NCI-H446 (cell line): ENCODE measurements at places on chromosomes 2 and 18.

- DNase-seq, result peak; percentile 79
These were observed 24.6 kb downstream of the DYTN start for GRCh38 chr2:206693399-206694137.

DNA sequence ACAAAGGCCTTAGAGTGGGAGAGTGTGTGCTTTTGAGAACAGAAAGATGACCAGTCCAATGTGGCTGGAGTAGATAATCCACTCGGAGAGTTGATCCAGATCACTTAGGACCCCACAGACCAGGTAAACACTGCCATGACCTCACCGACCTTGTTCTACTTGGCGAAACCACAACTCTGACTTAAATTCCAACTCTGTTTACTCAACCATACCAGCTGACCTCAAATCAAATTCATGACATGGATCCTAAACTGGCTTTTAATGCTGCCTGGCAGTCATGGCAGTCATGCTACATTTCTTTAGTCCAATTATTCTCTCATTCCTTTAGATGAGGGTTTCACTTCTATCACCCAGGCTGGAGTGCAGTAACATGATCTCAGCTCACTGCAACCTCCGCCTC, 347.1 kb upstream of the FAM98A start:
- no peak for DNase-seq

DNA sequence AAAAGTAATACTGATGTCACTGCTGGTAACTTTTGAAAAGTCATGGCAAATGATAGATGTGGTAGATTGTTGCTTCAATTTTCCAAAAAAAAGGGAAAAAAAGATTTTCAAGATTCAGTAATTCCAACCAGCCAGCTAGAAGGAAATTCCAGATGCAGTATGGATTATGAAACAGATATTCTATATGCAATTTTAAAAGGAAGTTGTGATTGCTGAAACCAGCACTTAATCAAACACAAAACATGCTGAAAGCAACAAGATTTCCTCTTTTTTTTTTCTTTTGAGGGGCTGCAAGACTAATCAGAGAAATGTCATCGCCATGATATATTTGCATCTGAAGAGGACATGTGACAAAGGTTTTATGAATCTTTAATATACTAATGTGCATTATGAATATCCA, 5.1 kb upstream of the HNMT start:
- no peak for DNase-seq

GRCh38 chr2:198293281-198293680, 488.9 kb downstream of the PLCL1 start:
- no peak for DNase-seq

- no peak for DNase-seq
These were observed 138.6 kb upstream of the SIX3 start for GRCh38 chr2:44802777-44803424.

DNA sequence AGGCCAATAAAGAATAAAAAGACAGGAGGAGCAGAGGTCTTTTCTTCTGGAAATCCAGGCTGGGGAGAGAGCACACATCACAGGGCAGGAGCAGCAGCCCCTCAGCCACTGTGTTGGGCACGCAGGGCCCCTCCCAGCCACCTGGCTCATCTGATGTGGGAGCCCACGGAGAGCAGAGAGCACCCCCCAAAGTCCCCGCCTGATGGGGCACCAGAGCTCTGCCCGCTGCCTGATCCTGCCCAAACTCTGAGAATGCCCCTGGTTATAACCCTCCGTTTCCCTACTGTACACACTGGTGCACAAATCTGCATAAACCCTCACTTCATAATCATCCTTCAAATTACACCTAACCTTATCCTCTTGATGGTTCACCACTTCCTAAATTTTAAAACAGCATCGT, 111.3 kb downstream of the HDAC4 start:
- no peak for DNase-seq

DNA sequence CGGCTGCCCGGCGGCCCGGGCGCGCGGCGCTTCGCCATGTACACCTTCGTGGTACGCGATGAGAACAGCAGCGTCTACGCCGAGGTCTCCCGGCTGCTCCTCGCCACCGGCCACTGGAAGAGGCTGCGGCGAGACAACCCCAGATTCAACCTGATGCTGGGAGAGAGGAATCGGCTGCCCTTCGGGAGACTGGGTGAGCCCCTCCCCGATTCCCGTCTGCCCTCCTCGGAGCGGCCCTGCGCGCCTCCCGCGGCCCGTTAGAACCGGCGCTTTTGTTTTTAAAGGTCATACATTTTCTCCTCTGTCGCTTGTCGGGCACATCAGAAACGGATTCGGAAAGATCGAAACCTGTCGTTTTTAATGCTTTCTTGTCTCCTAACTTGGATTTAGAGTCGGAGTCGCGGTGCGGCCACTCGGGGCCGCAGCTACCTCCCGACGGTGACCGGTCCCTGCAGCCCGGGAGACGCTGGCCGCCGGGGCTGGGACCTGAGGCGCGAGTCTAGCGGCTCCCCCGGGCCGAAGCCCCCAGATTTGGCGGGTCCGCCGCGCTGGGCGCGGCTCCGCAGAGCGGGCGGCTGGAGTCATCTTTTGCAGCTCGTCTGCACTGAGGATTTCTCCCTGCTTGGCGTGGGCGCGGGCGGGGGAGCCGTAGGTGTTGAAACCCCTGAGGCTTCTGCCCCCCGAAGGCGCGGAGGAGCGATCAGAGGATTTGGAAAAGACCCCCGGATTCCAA, 519 bp downstream of the TTL start:
- DNase-seq, result peak; percentile 24

- DNase-seq, result no peak
These were observed 13.4 kb upstream of the SEMA4C start for GRCh38 chr2:96883306-96883705.

DNA sequence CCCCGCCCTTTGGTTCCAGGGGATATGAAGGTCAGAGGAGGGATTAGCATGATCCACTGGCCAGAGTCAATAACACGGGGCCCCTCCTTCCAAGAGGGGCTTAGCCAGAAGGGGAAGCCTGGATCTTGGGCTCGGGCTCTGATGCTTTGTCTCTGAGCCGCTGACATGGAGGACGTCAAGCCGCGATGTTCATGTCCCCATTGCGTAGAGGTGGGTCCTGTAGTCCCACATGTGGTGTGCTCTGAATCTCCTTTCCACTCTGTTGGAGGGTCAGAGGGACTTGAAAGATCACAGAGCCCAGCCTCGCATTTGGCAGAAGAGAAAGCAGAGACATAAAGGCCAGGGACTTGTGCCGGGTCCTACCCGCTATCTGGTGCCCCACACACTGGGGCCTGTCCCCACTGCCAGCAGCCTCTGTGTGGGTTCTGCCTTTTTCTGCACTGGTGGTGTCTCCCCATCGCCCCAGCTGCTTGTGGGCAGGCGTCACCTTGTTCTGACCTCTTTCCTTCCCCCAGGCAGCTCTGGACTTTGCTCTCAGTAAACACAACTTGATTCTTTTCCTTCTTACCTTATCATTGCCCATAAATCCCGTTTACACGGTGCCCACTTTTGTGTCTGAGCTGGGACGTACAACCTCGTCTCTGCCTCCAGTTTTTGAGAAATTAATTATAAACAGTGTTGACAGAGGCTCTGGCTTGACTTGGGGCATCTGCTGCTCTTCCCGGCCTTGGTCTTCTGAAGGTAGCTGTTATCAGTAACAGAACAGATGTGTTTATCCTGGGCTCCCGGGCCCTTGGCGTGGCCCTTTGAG, 48.8 kb downstream of the SH3BP4 start:
- no peak for DNase-seq

DNA sequence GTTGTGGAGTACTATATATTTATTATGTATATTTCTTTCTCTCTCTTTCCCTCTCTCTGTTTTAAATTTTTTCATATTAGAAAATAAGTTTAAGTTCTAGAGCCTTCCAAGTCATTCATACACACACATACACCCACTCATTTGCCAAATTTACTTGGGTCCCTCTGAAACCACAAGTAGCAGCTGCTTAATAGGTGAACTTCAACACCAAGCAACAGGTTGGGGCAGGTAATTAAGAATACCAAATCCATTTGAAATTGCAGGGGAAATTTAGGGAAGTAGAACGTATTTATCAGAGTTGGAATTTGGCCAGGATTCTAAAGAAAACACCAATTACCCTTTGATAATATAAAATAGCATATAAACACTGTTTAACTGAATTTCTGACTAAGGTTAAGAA, 75.0 kb upstream of the RBBP8 start:
- no peak for DNase-seq

- peak; percentile 49 for DNase-seq
These were observed 13.0 kb downstream of the ANTXR1 start for GRCh38 chr2:69026026-69026425.

DNA sequence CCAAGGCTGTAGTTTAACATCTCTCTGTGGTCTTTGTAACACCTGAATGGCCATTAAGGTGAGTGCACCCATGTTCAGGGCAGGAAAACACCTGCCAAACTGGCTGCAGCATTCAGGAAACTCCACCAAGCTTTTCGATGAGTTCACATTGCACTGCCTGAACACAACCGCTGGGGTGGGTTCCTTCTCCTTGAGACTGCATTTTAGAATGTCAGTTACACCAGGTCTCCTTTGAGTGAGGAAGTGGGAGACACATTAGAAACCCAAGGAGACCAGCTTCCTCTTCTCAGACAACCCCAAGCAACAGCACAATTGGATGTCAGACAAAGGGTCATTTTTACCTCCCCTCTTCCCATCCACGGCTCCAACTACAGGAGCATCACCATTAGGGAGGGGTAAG, 35.2 kb downstream of the CYRIA start:
- DNase-seq, result no peak

DNA sequence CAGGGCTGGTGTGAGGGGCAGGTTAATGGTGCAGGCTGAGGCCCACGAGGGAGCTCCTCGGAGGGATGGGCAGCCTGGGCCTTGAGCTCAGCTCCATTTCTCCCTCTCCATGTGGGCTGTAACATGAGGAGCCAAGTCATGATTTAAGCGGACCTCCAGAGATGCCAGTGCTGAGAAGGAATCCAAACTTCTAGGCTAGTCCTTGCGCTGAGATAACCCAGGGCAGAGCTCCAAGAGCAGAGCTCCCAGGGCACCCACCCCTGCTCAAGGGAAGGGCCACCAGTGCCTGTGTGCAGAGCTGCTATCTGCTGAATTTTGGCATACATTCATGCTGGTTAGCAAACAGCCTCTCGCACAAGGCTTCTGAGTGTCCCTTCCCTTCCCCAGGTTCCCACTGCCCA, 95.1 kb downstream of the MRO start:
- no peak for DNase-seq

- DNase-seq, result no peak
These were observed 53.3 kb downstream of the DTNB start for GRCh38 chr2:25620077-25620476.

- no peak for DNase-seq
These were observed 114.3 kb downstream of the LNPK start for GRCh38 chr2:175887776-175888175.

- no peak for DNase-seq
These were observed 337.3 kb downstream of the CBLN2 start for GRCh38 chr18:72206814-72207213.

DNA sequence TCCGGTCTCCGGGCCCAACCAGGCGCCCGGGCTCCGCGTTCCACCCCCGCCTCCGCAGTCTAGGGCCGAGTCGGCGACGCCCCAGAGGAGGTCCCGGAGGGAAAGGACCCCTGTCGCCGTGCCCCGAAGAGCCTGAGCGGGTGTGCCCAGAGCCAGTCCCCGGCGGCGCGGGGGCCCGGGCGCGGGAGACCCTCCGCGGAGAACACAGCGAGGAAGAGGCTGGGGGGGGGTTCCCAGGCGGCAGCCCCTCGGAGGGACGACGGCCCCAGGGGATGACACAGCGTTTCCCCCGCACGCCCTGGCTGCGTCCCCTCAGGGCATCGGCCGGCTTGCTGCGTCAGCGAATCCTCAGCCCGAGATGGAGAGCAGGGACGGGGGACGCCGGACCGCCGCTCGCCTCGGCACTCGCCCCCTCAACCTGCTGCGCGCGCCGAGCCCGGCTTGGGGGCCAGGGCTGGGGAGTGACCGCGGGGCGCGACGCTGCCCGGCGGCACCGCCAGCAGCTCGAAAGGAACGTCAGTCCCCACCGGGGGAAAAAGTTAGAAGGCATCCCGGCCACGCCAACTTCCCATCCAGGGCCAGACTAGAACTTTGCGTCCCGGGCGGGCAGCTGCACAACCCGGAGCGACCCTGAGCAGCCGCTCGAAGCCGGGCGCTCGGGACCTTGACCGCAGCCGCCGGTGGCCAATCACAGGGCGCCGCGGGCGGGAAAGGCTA, 711 bp downstream of the SFXN5 start:
- DNase-seq, result no peak

DNA sequence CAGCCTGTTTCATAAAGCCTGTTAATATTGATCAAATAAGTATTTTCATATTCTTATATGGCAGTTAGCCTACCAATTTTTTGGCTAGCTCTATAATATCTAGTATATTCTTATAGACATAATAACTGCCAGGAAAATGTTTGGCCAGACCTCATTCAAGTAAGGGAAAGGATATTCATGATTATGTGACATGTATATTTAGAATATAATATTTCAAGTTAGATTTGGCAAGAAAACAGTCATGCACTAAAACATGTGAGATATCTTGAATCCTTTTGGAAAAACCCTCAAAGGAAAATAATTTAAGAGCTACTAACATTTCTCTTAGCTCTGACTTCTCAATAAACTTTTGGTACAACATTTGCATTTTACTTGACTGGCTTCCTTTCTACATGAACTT, 694.1 kb downstream of the PLCL1 start:
- no peak for DNase-seq

DNA sequence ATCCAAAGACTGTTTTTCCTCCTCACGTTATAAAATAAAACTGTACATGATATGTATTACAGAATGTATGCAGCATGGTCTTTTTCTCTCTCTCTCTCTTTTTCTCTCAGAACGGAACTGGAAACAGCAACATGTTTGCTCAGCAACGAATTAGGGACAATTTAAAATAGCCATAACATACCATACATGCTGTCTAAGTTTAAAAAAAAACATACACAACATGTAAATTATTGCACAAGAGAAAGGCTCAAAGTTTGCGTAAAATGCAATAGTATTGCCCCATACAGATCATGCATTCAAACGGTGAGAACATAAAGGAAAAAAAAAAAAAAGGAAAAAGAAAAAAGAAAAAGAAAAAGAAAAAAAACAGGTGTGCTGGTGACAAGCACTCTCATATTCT, 93.6 kb downstream of the BCL11A start:
- DNase-seq, result no peak

DNA sequence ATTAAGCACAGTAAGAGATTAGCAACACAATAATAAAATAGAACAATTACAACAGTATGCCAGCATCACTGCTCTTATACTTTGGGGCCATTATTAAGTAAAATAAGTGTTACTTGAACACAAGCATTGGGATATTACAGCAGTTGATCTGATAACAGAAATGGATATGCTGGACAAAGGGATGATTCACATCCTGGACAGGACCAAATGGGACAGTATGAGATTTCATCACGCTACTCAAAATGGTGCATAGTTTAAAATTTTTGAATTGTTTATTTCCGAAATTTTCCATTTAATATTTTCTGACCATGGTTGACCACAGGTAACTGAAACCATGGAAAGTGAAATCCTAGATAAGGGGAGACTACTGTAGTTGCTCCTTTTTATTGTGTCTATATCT, 138.2 kb downstream of the UBR3 start:
- DNase-seq, result no peak
